PC-3 (cell line): ENCODE measurements at places on chromosomes 11 and 22. TPM values are rescaled to one million over a fixed set of nuclear protein-coding genes. Genes with fewer than 3 reads are reported as not detected.

Gene BATF2
- 0.52 TPM in 1 of 2 replicates, not detected in the other for total RNA-seq

Gene MAJIN
- total RNA-seq = not detected in 2 replicates

Gene OR6X1
- total RNA-seq = not detected in 2 replicates

Gene DLG2
- total RNA-seq = 0.58 and 4.3 TPM in 2 replicates
